ENCODE measurements at places on chromosomes 7 and 10.

DNA sequence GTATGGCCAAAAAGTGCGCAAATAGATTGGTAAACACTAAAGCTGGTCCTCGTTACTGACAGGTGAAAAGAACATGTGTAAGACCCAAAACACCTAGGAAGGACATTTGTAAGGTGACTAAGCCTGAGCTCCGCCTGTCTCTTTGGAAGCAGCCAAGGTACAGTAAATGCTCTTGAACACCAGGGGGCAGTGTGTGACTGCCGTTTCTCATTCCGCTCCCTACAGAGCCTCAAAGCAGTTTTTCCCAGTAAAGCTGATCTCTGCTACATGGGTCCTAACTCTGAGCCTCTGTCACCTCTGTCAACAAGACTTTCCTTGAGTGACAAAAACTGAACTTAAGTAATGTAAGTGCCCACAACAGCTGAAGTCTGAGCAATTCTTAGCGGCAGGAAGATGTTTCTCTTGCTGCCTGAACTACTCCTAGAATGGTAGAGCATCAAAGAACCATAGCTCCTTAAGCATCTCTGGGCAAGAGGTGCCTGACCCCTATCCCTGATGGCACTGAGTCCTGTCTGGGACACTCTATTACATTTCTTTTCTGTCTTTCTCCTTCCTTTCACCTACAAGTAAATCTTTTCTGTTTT lies 238.0 kb upstream of the INHBA start:
- peak; percentile 28 for DNase-seq

DNA sequence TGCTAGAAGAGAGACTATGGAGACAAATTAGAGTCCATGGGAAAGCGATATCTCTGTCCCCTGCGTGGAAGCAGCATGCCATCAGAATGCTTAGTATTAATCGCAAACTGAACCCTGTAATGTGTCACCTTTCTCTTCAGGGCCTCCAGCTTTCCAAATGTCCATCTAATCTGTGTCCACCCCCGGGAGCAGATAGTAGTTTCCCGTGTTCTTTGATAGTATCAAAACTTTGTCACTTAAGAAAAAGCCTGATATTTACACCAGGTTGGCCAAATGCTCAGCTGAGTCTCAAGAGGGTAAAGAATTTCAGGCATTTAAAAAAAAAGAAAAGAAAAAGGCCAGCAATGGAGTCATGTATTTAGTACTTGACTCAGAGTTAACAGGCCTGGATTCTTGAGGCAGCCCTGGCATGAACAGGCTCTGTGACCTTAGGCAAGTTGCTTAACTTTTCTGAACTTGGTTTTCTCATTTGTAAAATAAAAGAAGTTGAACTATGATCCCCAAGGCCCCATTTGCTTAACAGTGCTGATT lies 10.4 kb upstream of the GSAP start:
- no peak for DNase-seq

DNA sequence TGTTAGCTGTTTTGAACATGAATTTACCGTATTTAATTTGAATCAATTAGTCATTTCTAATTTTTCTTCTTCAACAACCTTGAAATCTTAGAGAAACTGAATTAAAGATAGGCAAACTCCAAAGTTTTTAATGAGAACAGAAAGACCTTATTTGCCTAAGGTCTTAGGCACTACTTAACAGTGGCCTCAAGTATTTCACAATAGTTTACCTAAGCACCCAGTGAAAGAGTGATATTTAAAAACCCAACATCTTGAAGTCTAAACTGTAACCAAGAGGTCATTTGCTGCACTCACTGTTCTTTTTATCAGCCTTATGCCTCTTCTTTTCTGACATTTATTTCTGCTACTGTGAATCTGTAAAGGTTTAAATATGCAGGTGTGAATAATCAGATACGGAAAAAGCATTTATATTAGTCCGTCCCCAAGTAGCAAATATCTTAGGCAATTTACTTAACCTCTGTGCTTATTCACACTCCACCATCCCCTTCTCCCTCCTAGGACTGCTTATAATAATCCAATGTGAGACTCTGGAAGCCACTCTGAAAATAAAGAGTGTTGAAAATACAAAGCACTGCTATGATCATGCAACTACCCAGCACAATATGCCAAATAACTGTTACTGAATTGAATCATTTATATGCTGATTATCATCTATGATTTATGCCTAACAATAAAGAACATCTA lies 105.7 kb downstream of the ELAPOR2 start:
- DNase-seq = no peak

GRCh38 chr7:126799541-126799940 lies 453.2 kb downstream of the GRM8 start:
- DNase-seq = no peak

- DNase-seq = no peak
Measured at GRCh38 chr10:24887855-24888231, 64.6 kb downstream of the PRTFDC1 start.

DNA sequence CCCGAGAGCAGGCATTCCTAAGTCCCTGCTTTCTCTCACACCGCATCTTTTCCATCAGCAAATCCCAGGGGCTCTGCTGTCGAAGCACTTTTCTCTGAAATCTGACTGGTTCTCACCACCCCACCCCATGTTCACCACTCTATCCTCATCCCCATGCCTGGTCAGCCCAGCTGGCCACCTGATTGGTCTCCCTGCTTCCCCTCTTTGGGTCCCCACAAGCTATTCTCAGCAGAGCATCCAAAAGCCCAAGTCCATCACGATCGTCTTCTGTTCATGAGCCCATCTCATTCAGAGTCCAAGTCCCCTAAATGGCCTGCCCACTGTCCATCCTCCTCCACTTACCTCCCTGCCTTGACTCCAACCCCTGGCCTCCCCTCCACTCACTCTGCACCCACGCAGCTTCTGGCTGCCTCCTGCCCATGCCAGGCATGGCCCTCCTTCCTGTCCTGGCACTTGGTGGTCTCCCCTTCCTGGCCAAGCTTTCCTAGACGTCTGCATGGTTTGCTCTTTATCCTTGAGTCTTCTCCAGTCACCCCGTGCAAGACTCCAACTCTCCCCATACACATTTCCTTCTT lies 1.6 kb upstream of the PPP2R2D start:
- no peak for DNase-seq

DNA sequence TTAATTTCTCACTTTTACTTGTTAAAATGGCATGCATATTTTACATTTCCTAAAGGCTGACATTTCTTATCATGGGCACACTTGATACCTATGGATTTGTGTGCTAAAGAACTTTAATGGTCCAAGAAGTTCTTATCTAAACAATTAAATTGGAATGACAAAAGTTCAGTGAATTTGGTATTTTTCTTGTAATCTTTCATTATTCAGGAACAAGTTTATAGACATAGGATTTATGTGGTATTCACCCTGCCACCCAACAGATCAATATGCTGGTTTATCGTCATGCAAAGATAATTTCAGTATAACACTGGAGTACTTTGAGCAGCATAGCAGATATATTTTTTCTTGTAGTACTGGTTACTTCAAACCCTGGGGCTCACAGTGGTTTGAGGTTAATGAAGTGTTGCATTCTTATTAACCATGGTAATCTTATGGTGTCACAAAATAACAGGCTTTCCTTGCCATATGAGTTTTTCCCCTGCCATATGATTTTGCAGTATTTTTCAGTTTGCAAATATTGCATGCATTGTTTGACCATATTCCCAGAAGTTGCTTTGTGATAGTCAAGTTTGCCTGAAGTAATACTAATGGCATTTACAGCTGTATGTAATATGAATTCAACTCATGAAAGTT lies 148.8 kb downstream of the PPP1R9A start:
- DNase-seq = no peak

DNA sequence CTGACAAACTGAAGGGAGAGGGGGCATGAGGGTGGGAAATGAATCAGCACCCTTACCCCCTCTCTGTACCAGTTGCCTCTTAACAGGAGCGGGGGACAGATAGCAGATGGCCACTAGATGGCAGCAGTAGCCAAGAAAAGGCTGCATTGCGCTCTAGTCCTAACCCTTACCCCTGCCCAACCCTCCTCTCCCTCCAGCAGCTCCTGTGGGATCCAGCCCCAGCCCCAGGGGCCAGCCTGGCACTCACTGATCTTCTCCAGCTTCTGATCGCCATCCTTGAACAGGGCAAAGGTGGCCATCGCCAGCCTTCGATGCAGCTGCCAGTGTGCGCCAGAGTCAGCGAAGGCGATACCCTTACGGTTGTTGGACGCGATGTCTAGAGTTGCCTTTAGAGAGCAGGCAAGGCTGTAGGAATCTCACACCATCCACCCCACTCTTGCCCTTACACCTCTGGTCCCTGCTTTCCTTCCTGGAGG lies 2.2 kb downstream of the CYP17A1 start:
- peak; percentile 60 for DNase-seq

DNA sequence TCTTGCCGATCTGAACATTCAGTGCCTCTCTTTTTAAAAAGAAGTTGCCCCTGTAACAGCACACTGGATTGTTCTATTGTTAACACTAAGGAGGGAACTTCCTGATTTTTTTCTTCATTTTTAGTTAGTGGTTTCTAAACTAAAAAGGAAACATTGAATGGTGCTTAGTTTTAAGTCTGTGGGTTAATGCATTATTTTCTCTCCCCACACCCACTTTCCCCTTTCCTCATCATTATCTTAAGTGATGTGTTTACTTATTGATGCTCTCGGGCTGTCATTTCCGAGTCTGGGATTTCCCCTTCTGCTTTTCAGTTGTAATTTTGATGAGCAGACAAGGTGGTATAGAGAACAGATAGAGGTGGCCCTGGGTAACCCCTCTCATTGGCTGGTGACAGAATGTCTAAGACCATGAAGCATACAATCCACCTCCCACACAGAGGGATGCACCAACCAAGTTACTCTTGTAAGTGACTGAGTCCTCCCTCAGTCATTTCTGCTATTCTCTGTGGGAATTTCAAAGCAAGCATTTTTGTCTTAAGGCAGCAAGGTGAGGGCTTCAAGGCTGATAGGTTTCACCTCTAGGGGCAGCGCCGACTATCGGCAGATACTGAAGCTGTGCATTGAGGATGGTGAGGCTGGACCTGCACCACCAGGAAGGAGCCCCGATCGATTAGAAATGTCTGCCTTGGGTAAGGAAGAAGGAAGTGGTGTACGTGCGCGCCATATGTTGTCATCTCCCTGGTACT lies 49.5 kb downstream of the CHN2 start:
- peak; percentile 67 for DNase-seq

- no peak for DNase-seq
Measured at GRCh38 chr7:3697472-3697871, 396.4 kb downstream of the SDK1 start.

DNA sequence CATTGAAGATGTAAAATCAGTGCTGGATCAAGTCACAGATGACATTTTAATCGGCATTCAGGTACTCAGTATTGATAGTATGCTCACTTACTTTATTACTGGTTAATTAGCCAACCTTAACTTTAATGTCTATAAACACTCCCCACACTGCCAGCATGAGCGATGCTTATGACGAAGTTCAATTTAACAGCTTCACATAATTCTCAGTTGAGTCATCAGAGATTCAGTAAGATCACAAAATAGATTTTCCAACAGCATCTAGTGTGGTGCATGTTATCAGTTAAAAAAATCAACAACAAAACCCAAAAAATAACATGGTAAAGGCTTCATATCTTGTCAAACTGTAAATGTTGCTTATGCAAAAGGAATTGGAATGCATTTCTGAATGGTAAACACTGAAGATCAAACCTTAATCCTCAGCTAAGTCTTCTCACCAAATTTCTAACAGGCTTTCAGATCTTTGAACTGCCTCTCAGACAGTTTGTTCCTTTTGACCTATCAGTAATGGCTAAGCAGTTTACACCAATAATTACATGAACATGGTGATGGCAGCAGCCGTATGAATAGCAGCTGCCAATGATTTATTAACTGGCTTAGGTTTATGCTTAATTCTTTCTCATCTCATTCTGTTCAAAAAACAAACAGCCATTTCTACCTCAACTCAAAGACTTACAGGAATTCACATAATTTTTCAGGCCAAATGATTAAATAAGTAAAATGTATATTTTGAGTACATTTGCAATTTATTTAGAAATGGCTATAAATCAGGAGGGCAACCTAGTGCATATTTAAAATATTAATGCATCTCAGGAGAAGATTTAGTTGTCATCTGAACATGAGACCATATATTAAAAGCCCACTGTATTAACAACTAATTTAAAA lies 98.5 kb downstream of the CABCOCO1 start:
- no peak for DNase-seq

DNA sequence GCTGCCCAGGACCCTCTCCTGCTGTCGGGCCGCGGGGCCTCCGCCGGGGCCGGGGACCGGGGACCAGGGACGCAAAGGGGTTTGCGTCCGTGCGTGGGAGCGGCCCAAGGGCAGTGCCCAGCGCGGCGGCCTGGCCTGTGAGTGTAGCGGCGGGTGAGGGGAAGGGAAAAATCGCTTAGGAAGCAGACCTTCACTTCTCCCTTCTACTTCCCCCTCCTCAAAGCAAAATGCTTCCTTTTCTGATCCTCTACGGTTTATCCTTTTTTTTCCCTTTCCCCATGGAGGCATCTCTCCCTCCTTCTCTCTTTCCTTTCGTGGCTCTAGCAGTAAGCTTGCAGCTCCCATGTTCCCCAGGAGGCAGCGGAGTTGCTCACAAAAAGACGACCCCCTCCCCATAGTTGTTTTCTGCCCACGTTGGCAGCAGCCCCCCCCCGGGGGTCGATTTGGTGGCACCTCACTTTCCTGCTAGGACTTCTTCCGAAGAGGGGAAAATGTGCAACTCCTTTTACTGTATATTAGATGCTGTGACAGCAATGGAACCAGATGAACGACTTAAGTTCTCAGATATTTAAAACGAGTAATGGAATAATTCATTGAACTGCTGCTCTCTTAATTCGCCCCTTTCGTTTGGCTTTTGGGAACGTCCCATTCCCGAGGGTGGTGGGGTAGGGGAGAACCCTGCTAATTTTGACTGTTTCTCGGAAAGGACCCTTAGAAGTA lies 724 bp downstream of the CAPZA2 start:
- no peak for DNase-seq

DNA sequence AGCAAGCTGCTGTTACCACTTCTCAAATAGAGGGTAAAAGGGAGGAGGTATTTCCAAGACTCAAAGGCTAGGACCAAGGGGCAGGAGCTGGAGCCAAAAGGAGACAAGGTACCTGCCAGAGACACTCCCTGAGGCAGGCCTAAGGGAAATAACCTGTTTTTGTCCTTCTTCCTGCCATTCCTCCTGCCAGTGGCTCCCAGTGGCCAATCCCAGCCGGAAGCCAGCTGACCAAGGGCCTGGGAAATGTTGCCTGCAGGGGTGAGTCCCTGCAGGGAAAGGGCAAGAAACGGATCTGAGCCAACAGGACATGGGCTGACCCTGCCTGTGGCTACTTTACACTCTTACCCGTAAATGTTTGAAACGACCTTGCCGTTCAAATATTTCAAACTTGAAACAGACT lies 3.5 kb downstream of the CYTH3 start:
- DNase-seq = no peak

GRCh38 chr7:127935847-127936376 lies 95.3 kb downstream of the LRRC4 start:
- DNase-seq = no peak

GRCh38 chr10:114000457-114001010 lies 43.1 kb upstream of the ADRB1 start:
- no peak for DNase-seq

DNA sequence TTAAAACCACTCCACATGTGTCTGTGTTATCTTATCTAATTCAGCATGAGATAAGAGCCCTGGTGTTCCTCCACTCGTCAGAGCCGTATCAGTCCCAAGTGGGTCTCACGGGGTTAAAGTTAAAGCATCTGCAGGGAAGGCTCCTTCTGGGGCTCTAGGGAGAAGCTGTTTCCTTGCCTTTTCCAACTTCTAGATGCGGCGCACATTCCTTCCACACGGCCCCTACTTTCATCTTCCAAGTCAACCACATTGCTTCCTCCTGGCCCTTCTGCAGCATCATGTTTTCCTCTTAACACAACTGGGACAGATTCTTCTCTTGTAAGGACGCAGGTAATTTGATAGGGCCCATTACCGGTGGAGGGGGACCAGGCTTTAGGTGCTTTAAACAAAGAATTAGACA lies 620.1 kb upstream of the DPP6 start:
- no peak for DNase-seq

- DNase-seq = no peak
Measured at GRCh38 chr7:80773787-80774508, 135.5 kb downstream of the CD36 start.

Measured in stimulated activated naive B cell treated with anti-CD40 and anti-IgM and Interleukin-4, amounts not matched to agents 10 μg/mL and 1 μg/mL and 100 μg/mL, for 72 hours (primary cell).